ENCODE measurements at places on chromosomes 7 and 10. TPM values are rescaled to one million over a fixed set of nuclear protein-coding genes. Genes with fewer than 3 reads are reported as not detected.

AGBL3 gene
- total RNA-seq, result 1.3 TPM

LBX1 gene
- not detected for total RNA-seq

CCDC126 gene
- total RNA-seq, result 12.3 TPM

TSPAN12 gene
- total RNA-seq, result 1.1 TPM

IDI2 gene
- total RNA-seq, result not detected

PLAU gene
- 123 TPM for total RNA-seq

CDNF gene
- 0.24 TPM for total RNA-seq

LIPM gene
- not detected for total RNA-seq

DBF4 gene
- total RNA-seq, result 14.0 TPM

C10orf62 gene
- total RNA-seq, result not detected

SLC29A3 gene
- 3.2 TPM for total RNA-seq

CLCN1 gene
- under 0.01 TPM for total RNA-seq

HOXA11 gene
- not detected for total RNA-seq

ANKRD61 gene
- total RNA-seq, result 0.16 TPM

MPLKIP gene
- 19.9 TPM for total RNA-seq

ADGRA1 gene
- not detected for total RNA-seq

SHH gene
- not detected for total RNA-seq

NRAP gene
- total RNA-seq, result not detected

TMEM229A gene
- total RNA-seq, result not detected

SRGN gene
- 132 TPM for total RNA-seq

SORBS1 gene
- 0.49 TPM for total RNA-seq

ADK gene
- total RNA-seq, result 57.4 TPM

SYNPO2L gene
- not detected for total RNA-seq

KNDC1 gene
- total RNA-seq, result 0.49 TPM

DGKI gene
- 3.5 TPM for total RNA-seq

ARF5 gene
- total RNA-seq, result 124 TPM

PLPP4 gene
- 2.1 TPM for total RNA-seq

PLEKHS1 gene
- 0.24 TPM for total RNA-seq

CALN1 gene
- total RNA-seq, result not detected

GPR15LG gene
- total RNA-seq, result not detected

NEURL1 gene
- 0.16 TPM for total RNA-seq

CFAP70 gene
- total RNA-seq, result 1.3 TPM

RASA4 gene
- 10.4 TPM for total RNA-seq

ZNF425 gene
- 2.6 TPM for total RNA-seq

ANKRD22 gene
- total RNA-seq, result 0.16 TPM

IFIT1B gene
- total RNA-seq, result under 0.01 TPM

BBS9 gene
- total RNA-seq, result 26.8 TPM

CALHM1 gene
- total RNA-seq, result not detected

MRM2 gene
- total RNA-seq, result 17.8 TPM

PROSER2 gene
- not detected for total RNA-seq

COL28A1 gene
- under 0.01 TPM for total RNA-seq

GBX1 gene
- not detected for total RNA-seq

ZNF503 gene
- total RNA-seq, result 50.1 TPM

CHN2 gene
- 0.36 TPM for total RNA-seq

SUGCT gene
- 14.1 TPM for total RNA-seq

FAM204A gene
- total RNA-seq, result 59.9 TPM

CTAGE6 gene
- total RNA-seq, result 0.97 TPM

NME8 gene
- not detected for total RNA-seq

SEC31B gene
- total RNA-seq, result 7.1 TPM

RBP4 gene
- 0.85 TPM for total RNA-seq

Measured in hair follicle dermal papilla cell (primary cell).